ENCODE measurements at places on chromosomes 5 and 9.

GRCh38 chr5:122943050-122943698 is 93.4 kb downstream of the PPIC start:
- DNase-seq: no peak

DNA sequence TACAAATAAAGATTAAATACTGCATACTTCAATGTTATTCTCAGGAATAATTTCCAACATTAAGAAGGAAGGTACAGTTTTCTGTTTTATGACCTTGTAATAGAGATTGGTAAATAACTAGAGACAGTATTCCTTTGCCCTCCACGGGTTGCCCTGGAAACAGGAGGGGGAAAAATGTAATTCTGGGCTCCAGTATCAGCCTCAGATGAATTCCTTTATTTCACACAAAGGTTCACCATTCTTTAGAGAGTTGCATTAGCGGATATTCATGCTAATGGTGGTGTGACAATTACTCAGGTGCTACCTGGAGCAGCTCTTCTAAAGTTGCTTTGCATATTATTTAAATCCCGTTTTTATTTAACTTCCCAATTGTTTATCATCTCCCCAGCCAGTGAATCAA is 42.6 kb downstream of the CETN3 start:
- DNase-seq: no peak

DNA sequence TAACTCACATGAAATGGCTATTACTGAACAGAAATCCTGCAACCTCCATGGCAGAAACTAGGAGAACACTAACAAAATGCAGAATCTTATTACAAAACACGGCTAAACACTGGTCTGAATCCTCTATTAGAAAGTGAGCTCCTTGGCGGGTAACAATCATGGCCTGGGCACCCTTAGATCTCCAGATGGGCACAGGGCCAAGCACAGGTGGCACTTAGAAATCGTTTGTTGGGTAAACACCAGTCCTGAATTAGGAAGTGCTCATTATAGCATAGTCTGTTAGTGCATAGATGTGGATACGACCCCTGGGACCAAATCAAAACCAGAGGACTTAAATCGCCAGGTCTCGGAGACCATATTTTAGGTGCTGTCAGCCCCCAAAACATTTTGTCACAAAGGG is 14.4 kb downstream of the VDAC1 start:
- no peak for DNase-seq

DNA sequence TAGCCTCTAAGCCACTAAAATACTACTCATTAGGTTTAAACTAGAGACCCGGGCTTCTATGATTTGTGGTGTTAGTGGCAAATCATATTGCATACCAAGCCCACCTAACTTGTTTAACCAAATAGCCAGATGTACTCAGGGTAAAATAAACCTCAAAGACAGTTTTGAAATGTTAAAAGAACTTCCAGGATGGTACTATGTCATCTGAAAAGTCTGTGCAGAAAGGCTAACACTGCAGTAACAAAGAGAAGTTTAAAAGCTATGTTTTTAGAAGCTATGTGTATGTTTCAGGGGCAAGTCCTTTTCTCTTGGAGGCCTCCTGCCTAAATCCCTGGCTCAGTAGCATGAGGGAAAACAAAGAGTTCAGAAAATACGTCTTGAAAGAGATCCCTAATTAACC is 84.9 kb upstream of the IL7R start:
- DNase-seq: no peak

DNA sequence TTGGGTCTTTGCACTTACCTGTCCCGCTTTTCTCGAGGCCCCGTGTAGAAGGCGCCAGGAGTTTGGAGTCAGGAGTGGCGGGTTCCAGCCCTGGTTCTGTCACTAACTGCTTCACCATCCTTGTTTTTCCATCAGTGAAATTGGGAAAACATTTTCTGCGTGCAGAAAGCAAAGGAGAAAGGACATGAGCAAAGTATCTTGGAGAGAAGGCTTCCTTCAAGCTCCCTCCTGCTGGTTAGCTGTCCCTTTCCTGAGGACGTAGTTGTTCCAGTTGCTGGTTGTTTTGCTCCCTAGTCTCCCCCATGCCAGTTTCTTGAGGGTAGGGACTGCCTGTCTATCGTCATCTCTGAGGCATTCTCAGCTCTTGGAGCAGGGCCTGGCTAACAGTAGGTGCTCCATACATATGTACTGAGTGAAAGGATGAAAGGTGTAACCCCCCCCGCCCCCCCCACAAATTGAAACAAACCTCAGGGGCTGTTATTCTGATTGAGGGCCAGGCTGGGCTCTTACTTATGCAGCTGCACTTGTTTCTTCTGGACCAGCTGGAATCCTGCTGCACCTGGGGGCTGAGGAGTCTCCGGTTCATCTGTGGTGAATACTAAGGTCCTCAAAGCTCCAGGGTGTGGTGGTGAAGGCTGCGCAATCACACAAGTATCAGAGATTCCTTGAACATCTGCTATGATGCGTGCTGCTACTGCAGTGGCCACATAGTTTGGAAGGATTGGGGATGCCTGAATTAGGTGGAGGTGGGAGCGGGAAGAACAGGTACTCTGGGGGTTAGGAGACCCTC is 1.0 kb downstream of the SMIM3 start:
- DNase-seq: no peak

DNA sequence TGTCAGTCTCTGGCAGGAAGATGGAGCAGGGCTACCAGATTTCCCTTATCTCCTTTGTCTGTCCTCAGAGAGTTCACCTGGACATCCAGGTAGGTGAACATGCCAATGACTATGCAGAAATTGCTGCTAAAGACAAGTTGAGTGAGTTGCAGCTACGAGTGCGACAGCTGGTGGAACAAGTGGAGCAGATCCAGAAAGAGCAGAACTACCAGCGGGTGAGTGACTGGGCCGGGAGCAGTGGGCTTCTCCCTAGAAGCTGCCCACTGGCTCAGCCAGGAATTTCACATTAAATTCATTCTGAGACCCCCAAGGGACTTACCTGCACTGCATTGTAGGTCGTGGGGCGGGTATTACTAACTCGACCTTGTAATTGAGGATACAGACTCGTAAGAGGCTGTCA is 2.1 kb downstream of the TMED9 start:
- no peak for DNase-seq

GRCh38 chr5:149283626-149284480 is 12.2 kb downstream of the AFAP1L1 start:
- DNase-seq: no peak

GRCh38 chr5:68562308-68562707 is 346.8 kb downstream of the PIK3R1 start:
- DNase-seq: no peak

DNA sequence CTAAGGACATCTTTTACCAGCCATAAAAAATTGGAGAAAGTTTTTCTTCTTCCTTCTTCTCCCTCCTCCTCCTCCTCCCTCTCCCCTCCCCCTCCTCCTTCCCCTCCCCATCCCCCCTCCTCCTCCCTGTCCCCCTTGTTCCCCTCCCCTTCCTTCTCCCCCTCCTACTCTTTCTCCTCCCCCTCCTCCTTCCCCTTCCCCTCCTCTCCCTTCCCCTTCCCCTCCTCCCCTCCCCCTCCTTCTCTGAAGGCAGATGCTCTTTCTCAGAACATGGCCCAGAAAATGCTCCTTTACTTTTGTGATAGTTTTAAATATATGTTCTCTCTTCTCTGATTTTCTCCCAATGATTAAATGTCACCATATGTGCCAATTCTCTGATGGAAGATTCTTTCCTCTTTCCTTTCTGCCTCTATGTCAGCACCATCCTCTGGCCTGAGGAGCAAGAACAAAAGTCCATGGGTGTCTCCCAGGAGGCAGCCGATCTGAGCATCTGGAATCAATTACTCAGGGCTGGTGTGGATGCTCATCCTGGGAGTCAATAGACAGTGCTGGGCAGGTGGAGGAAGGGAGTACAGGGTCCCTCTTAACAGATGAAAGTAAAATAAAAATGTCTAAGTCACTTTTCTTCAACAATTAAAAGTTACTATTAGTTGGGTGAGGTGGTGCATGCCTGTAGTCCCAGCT is 63.0 kb upstream of the GNA14 start:
- no peak for DNase-seq

GRCh38 chr5:143749581-143750205 is 62.3 kb upstream of the HMHB1 start:
- DNase-seq: no peak

GRCh38 chr9:123401879-123402513 is 46.0 kb downstream of the CRB2 start:
- DNase-seq: peak; percentile 75

DNA sequence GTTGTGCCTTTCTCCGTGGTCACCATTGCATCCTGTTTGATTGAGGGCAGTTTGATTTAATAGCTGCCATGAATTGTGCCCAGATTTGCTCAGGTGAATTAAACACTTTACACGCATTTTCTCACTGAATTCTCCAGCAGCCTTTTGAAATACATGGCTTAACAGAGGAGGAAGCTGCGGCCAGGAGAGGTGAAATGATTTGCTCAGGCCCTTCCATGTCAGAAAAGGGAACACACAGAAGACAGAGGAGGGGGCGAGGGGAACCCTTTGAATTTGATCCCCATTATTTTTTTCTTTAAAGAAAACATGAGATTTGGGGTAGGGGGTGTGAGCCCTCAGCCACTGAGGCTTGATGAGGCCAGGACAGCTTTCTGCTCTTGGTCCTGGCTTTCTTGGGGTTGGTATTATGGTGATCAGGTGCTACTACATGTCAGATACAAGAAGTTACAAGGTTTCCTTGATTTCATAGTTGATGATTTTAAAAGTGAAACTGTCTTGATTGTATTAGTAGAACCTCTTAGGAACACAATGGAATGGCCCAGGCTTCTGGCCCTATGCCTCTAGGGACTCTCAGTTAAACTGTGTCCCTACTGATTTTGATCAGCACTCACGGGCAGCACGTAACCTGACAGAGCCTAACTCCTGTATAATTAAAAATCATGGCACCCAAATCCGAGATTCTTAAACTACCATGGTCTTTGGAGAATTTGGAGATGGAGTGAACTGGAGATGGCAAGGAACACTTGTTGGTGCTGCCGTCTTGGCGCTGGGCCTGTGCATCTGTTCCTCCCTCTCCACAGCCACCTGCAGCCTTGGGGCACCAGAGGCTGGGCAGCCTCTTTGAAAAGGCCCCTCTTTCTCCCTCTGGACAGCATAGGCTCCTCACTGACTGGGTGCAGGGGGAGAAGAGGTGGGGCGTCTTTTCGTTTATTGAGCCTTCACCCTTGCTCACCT is 107.9 kb downstream of the TRIO start:
- DNase-seq: no peak

DNA sequence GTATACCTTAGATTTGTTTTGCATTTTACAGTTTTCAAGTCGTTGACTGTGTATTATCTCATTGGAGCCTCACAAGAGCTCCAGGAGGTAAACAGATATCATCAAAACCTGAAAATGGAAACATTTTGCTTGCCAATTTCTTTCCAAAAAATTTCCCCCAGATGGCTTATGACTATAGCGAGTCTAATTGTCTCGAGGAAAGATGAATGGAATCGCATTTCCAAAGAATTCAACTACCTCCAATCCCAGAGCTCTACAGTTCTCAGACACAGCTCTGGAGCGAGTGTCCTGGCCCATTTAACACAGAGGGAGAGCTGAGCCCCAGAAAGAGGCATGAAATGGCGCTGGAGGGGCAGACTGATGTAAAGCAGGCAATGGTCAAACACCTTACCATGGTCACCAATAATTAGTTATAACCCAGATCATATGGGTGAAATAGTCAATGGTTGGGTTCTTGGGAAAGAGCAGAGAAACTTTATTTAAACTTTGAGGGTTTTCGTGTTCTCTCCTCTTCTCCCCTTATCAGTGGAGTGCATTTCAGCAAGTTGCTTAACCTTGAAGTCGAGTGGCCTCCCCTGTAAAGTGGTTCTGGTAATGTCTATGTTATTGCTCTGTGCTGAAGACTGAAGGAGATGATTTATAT is 168.2 kb downstream of the ZDHHC21 start:
- no peak for DNase-seq

- DNase-seq: peak; percentile 98
Observed at GRCh38 chr5:10441083-10441991, at the start of gene ROPN1L. ROPN1L (plus strand) TSS chr5:10441879; CDS start chr5:10442168, 289 bp downstream.

GRCh38 chr9:16000811-16001210 is 448.0 kb downstream of the CCDC171 start:
- no peak for DNase-seq

Measured in GM13976 (cell line).